ENCODE measurements at places on chromosomes 12 and 14.

DNA sequence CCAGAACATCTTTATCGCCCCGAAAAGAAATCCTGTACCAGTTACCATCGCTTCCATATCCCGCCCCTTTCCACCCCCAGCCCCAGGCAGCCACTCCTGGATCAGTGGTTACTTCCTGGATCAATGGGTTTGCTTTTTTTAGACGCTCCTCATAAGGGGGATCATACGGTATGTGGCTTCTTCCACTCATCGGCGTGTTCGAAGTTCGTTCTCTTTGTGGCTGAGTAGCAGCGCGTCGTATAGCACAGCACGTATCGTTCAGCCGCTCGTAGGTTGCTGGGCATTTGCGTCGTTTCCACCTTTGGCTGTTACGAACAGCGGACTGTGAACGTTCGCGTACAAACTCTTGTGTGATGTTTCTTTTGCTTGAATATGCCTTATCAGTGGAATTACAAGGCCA lies 1.8 kb downstream of the NOC4L start:
- DNase-seq, result no peak

GRCh38 chr14:36212577-36212976 lies 36.1 kb upstream of the PTCSC3 start:
- no peak for DNase-seq

DNA sequence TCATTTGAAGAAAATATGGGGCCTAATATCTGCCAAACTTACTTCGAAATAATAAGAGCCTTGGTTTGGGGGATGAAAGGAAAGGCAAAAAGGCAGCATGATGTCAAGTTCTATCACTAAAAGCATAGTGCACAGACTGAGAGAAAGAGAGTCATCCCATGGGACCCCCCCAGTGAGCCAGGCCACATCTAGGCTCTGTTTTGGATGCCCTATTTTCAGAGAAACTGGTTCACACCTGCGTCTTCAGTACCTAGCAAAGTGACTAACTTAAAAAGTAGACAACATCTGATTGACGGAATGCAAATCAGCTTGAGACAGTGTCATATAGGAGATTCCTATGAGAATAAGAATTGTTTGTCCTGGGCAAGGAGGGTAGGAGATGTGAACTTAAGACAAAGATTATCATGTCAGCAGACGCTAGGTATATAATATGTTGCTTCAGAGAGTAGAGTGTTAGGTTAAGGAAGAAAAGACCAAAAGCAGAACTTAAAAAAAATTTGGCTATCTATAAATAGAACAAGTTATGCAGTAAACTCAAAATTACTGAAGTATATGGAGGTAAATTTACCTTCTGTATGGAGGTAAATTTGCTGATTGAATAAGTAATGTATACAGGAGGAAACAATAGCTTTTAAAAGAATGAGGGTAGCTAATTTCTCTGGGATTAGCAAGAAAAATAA lies 148.2 kb downstream of the SLC41A2 start:
- no peak for DNase-seq

DNA sequence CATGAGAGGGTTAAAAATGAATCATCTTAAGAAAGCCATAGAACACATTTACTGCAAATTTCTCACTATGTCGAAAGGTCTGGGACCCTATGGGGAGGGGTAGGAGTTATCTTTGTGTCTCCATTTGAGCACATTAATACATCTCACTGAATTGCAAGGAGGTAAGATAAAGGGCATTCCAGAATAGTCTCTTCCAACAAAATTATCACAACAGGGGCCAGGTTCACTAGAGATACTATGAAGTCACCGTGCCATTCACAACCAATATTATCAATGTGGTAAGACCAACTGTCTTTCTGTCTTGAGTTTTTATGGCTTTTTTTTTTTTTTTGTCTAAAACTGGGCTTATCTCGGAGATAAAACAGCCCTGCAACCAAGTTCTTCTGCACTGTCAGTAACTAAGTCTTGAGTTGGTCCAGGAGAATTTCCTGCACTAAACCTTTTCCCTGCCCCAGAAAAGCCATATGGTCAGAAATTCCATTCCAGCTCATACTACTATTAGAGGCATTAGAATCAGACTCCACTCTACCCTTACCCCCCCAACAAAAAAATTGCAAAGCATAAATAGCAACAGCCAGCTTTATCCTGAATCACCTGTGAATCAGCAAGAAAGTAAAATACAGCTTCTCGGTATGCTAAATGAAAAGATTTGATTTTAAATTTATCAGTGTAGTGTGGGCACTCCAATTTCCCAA lies 79.7 kb downstream of the PTPRR start:
- DNase-seq, result no peak

Data from stimulated activated CD4-positive, alpha-beta T cell treated with anti-CD3 and anti-CD28 coated beads, Interleukin-4, amount 100 ng/mL, for 24 hours (primary cell).